ENCODE measurements at places on chromosomes 4 and X.

DNA sequence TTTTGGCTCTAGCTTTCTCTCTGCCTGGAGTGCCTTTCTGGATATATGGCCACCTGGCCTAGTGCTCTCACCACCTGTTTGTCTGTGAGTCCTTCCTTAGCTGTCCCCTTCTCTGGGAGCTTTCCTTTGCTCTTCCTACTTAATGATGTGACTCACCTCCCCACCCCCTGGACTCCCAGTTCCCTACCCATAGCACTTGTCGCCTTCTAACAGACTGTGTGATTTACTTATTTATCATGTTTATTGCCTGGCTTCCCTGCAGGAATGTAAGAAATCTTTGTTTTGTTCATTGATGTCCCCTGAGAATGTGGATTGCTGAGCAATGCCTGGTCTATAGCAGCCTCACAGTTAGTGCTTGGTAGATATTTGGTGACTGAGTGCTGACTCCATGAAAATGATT lies 18.9 kb downstream of the ADD1 start:
- DNase-seq = peak; percentile 67

- no peak for DNase-seq
Measured at GRCh38 chr4:87002682-87003043, 67.9 kb downstream of the AFF1 start.

DNA sequence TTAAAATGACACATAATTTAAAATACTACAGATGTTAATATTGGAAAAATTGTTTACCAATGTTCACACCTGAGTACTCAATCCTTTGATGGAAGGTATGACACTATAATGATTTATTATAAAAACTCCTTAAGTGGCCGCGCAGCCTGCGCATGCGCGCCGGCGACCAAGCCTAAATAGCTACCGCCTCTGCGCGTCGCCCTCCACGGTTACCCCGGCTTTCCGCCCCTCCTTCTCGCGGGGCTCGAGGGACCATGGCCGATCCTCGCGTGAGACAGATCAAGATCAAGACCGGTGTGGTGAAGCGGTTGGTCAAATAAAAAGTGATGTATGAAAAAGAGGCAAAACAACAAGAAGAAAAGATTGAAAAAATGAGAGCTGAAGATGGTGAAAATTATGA lies 170.2 kb downstream of the DMD start:
- no peak for DNase-seq

DNA sequence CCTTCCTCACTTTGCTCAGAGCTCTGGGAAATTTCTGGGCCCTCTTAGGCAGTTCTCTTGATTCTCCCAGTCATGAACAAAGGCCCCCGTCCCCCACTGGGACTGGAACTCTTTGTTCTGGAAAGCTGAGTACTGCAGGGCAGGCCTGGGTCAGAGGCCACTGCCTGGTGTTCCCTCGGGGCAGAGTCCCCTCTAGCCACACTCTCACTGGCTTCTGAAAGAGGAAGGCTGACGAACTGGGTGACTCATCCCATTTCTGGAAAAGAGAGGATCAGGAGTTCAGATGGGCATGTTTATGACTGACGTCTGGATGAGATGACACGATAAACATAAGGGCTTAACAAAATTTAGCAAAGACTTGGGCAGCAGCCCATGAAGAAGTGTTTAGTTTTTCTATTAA lies 47.7 kb downstream of the DDX3X start:
- peak; percentile 97 for DNase-seq

DNA sequence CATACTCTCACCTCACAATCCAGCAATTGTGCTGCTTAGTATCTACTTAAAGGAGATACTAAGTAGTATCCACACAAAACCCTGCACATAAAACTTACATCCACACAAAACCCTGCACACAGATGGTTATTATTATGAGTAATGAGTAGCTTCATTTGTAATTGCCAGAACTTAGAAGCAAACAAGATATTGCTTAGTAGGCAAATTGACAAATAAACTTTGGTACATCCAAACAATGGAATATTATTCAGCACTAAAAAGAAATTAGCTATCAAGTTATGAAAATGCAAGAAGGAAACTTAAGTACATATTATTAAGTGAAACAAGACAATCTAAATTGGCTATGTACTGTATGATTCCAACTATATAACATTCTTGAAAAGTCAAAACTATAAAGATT lies 80.6 kb downstream of the NPY2R start:
- DNase-seq = no peak

- DNase-seq = no peak
Measured at GRCh38 chrX:19386679-19387078, 43.0 kb downstream of the PDHA1 start.

Data from fibroblast of mammary gland (primary cell).